ENCODE measurements at places on chromosomes 3 and 15.

GRCh38 chr3:134253475-134254226, 3.0 kb upstream of the RYK start:
- DNase-seq: no peak

DNA sequence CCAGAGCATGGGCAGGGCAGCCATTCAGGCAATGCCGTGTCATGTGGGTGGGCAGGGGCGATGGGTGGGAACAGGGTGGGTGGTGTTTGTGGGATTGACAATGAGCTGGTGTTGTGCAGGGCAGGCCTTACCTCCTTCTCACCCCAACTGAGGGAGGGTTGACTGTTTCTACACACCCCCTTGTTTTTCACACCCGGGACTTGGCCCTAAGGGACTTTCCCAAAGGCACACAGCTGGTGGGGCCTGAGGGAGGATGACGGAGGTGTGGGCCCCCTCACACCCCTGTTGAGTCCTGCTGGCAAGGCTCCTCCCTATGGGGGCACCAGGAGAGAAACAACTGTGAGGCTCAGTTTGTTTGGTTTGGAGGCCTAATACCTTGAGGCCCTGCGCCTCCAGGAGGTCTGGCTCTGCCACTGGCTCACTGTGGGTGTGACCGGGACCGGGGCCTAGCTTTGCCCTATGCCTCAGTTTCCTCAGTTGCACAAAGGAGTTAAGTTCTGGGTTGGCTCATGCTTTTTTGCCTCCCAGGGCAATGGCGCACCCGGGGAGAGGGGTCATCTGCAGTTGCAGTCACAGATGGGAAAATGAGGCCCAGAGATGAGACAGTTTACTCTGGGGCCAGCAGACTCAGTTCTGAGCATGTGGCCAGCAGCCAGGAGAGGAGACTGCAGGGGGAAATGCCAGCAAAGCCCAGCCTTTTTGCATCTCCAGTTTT, 5.1 kb upstream of the DNAH1 start:
- no peak for DNase-seq

- no peak for DNase-seq
Observed at GRCh38 chr15:31268911-31269784, 57.5 kb upstream of the KLF13 start.

GRCh38 chr3:99845331-99845730, 27.7 kb downstream of the CMSS1 start:
- no peak for DNase-seq

- DNase-seq: no peak
Observed at GRCh38 chr3:105877336-105877910, 8.6 kb upstream of the CBLB start.

Measured in fibroblast of skin of abdomen (primary cell).